ENCODE measurements at places on chromosomes 16 and 17. TPM values are rescaled to one million over a fixed set of nuclear protein-coding genes. Genes with fewer than 3 reads are reported as not detected.

Gene TMEM238L
- total RNA-seq, result not detected

Gene UMOD
- not detected for total RNA-seq

Gene CDH15
- total RNA-seq, result 0.33 TPM

Gene IL17C
- 0.33 TPM for total RNA-seq

Gene FNDC8
- not detected for total RNA-seq

Gene PPP1R27
- total RNA-seq, result not detected

Gene GP1BA
- not detected for total RNA-seq

Gene PPP1R1B
- total RNA-seq, result not detected

Gene ABCA6
- total RNA-seq, result 34.3 TPM

Gene RIPOR1
- 62.6 TPM for total RNA-seq

Gene ITGAD
- not detected for total RNA-seq

Gene HLF
- 0.33 TPM for total RNA-seq

Gene CLEC3A
- not detected for total RNA-seq

Gene NTN1
- 0.65 TPM for total RNA-seq

Gene DOC2A
- total RNA-seq, result not detected

Gene PTX4
- 0.19 TPM for total RNA-seq

Gene TNFRSF13B
- not detected for total RNA-seq

Gene ZSCAN10
- total RNA-seq, result not detected

Gene RND2
- 0.10 TPM for total RNA-seq

Gene MT1G
- not detected for total RNA-seq

Gene MYH8
- not detected for total RNA-seq

Gene PDIA2
- not detected for total RNA-seq

Gene NDRG4
- total RNA-seq, result 127 TPM

Gene SP6
- total RNA-seq, result 1.2 TPM

Gene CDC6
- total RNA-seq, result 11.4 TPM

Gene AIPL1
- total RNA-seq, result not detected

Gene CCL1
- total RNA-seq, result not detected

Gene CD300E
- total RNA-seq, result not detected

Gene SCRN2
- total RNA-seq, result 27.4 TPM

Measured in vein endothelial cell (primary cell).